OCI-LY7 (cell line): ENCODE measurements at places on chromosomes 11 and 22. TPM values are rescaled to one million over a fixed set of nuclear protein-coding genes. Genes with fewer than 3 reads are reported as not detected.

Gene FJX1
- 0.63 and 1.2 TPM in 2 replicates for total RNA-seq

Gene GGTLC2
- total RNA-seq, result not detected in 2 replicates

Gene HTR3B
- total RNA-seq, result not detected in 2 replicates

Gene IFITM10
- total RNA-seq, result 0.30 and 1.2 TPM in 2 replicates

Gene DNAL4
- 6.4 and 6.6 TPM in 2 replicates for total RNA-seq

Gene BTG4
- total RNA-seq, result not detected in 2 replicates

Gene CWC15
- total RNA-seq, result 66.0 and 73.5 TPM in 2 replicates

Gene SCGB1A1
- not detected in 2 replicates for total RNA-seq

Gene OR51B4
- total RNA-seq, result not detected in 2 replicates
